Fibroblast of mammary gland (primary cell): ENCODE measurements at places on chromosomes 5 and 9.

DNA sequence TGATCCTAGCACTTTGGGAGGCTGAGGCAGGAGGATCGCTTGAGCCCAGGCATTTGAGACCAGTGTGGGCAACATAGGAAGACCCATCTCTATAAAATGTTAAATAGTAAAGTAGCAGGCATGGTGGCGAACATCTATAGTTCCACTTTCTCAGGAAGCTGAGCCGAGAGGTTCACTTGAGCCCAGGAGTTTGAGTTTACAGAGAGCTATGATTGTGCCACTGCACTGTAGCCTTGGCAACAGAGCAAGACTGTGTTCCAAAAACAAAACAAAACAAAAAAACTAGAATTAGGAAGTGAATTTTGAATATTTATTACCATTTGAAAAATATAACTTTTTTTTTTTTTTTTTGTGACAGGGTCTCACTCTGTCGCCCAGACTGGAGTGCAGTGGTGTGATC lies 26.8 kb upstream of the PAX5 start:
- DNase-seq: no peak

GRCh38 chr9:135230817-135231520 lies 143.5 kb downstream of the OLFM1 start:
- no peak for DNase-seq

- DNase-seq: no peak
Measured at GRCh38 chr9:118561051-118561450, 808.2 kb downstream of the BRINP1 start.

DNA sequence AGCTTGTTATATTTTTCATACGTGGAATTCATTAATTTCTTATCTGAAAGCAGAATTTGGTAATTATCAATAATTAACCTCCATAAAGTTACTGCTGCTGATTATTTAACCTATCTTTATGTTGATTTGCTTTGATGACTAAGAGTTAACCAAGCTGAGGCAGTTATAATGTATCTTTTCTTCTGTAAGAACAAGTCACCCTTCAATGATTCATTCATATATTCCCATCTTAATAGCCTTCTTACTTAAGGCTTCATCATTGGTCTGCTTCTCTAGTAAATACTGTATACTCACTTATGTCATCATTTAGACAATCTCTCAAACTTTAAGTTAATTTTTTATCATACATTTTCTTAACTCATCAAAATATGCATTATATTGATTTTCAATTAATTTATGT lies 592.2 kb downstream of the ANXA1 start:
- DNase-seq: peak; percentile 68

DNA sequence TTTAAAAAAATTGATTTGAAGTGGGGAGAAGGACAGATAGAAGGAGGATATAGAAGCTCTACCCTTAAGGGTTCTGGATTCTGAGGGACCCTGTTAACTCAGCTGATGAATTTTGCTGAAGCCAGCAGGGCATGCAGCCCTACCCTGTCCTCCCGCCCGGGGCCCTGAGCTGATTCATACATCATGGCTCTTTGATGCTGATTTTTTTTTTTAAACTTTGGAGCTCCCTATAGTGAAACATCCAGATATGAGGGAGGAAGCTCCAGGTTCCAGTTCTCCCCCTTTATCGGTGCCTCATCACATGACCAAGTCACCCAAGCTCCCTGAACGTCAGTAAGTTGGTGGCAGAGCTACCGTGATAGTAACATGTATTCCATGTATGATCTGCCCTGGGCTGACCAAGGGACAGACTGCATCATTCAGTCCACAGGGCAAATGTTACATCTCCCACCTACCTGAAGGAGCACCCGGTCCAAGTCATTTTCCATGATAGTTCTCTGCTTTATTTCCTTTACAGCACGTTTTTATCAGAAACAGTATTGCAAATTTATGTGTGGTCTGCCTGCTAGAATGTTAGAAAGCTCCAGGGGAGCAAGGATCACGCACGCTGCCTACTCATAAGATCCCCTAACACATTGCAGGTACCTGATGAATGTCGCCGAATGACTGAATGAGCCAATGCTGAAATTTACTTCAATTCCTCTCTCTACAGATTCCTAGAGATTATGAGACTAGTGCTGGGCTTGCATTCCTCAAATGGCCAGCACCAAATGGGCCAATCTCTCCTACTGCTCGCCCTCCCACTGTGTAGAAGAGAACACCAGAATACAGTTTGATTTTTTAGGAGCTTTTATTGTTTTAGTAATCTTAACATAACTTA lies 25.9 kb downstream of the SPARC start:
- peak; percentile 80 for DNase-seq

DNA sequence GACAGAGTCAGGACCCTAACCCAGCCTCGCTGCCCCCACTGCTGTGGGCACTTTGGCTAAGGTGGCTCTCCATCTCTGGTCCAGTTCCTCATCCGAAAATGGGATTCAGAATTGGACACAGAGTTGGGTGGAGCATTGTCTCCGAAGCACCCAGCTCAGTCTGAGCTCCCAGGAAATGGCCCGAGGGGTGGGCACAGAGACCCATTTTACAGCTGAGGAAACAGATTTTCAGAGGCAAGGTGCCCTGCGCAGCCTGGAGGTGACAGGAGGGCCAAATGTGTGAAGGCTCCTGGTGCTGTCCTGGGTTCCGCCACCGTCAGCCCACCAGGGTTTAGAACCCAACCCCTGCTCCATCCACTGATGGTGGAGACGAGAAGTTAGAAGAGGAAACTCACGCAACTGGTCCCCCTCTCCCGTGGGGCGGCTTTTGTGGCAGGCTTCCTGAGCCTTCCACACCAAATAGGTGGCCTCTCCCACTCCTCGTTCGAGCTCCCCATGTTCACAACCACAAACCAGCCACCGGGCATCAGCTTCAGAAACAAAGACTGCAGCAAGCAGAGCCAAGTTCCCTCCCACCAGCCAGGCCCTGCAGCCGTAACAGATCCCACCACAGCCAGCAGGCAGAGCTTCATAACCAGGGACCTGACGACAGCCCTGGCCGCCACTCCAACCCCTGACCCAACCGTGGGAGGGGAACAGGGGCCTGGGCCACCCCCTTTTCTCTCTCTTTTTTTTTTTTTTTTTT lies 90.9 kb upstream of the LMX1B start:
- no peak for DNase-seq

DNA sequence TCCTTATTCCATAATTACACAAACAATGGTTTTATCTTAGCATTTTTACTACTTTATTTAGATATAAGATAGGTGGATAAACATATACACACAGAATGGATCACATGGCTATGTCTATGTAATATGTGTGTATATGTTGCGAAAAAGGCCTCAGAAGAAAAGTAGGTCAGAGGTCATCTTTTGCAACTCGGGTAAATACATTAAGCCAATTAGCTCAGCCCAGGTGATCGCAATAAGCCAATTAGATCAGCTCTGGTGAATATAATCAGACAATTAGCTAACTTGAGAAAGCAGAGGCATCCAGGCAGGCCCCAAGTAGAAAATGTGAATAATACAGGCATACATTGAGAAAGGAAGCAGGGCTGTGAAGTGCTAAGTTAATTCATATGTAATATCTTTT lies 24.3 kb downstream of the SLCO4C1 start:
- DNase-seq: no peak

DNA sequence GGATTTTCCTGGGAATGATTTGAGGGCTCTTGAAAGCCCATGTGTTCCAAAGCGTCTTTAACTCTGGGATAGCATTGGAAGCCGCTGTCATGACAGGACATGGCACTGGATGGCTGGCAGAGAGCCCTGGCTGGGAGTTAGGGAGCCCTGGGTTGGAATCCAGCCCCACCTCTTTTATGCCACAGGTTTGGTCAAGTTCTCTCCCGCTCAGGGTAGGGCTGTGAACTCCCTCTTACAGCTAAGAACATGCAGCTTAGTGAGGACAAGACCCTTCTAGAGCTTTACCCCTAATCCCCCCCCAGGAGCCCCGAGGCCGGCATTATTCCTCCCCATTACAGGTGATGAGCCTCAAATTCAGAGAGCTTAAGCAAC lies 37.2 kb downstream of the OLFML2A start:
- DNase-seq: no peak

DNA sequence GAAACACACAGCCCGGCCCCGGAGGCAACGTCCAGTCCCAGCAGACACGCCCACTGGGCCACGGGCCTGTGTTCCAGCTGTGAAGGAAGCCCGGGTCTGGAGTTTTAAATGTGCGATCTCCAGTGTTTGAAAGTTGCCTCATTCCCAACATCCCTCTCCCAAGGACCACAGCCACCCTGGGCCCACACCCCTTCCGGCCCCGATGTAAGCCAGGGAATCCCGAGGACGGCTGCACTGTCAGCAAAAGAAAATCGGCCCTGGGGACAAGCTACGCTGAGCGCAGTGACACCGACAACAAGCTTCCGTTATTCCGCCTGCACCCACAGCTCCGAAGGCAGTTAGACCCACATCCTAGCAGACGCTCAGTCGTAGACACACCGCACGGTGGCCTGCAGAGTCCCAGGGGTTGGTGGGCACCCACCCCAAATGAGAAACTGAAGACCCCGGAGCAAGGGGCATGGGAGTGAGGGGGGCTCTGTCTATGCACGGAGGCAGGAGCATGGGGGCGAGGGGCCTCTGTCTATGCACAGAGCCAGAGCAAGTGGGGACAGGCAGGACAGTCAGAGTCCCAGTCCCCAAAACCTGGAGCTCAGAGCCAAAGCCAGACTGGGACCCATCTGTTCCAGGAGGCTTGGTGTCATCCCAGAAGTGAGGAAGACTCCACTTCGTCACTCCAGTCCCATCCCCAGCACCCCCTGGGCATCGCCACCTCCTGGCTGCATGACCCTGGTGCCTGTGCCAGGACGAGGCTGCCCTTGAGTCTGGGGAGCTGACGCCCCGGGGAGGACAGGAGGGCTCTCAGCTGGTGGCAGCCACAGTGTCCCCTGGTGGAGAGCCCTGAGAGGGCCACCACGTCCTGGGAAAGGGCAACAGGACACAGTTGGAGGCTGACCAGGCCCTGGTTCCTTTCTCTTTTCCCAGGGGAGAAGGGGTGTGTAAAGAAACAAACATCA lies 23.4 kb downstream of the GLT6D1 start:
- DNase-seq: no peak

DNA sequence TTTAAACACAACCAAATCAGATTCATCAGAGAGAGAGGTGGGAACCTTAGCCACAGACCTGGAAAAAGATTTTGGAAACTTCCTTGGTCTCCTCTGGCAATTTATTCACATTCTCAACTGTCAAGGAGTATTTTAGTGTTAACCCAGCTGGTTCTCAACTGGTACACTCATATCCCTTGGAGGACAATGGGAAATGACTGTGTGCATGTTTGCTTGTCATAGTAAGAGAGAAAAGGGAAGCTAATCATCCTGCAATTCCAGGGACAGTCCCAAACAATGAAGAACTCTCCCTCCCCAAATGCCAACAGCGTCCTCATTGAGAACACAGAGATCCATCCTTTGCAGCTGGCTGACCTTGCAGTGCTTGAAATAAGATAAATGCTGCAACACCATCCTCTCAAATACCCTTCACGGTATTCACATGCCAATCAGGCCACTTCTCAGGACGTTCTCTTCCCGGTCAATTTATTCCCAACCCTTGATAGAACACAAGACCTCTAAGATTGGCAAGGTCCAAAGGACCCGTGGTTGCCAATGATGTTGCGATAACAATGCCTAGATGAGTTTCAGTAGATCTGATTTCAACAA lies 75.5 kb downstream of the EPB41L4B start:
- no peak for DNase-seq

DNA sequence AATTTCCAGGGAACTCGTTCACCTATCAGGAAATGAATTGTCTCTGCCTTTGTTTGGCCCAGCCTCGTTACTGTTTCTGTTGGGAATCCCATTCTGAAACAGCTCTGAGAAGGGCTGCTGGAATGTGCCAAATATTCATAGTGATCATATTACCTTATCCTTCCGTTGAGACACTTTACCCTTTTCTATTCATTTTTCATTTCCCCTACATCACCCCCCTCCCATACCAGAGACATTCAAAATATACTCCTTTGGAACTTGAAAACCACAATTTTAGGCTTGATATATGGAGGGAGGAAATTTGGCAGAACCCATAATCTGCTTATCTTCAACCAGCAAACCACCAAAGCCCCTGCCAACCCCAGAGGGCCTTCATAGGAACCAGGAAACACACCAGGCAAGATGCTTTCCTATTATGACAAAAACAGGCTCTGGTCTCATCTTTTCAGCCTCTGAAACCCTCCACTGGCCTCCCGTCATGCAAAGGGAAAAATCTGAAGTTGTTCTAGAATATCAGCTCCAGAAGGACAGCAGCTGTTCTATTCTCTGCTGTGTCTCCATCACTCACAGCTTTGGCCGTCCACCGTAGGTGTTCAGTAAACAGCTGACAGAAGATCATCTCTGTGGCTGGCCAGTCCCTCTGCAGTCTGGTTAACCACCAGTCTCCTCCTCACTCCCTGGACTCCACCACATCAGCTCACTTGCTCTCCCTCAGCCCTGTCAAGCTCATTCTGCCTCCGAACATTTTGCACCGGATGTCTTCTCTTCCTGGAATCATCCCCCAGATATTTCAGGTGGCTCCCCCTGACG lies 217.2 kb upstream of the WWC1 start:
- DNase-seq: no peak

DNA sequence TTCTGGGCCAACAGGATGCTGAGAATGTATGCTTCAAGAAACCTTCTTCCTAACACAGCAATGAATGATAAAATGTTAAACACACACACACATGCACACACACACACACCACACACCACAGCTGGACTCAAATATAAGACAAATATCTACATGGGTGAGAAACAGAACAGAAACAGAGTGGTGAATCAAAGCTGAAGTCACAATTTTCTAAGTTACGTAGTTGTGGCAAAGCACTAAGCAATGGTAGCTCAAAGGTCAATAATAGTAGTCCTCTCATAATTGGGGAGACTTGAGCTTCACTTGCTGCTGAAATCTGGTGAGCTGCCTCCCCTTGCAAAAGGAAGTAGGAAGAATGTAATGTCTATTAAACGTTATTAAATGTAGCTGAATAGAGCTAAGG lies 33.7 kb upstream of the ITGA1 start:
- no peak for DNase-seq

GRCh38 chr5:68057191-68057590 lies 158.4 kb upstream of the PIK3R1 start:
- DNase-seq: no peak

GRCh38 chr5:81007637-81008027 lies 47.5 kb downstream of the RASGRF2 start:
- DNase-seq: no peak

DNA sequence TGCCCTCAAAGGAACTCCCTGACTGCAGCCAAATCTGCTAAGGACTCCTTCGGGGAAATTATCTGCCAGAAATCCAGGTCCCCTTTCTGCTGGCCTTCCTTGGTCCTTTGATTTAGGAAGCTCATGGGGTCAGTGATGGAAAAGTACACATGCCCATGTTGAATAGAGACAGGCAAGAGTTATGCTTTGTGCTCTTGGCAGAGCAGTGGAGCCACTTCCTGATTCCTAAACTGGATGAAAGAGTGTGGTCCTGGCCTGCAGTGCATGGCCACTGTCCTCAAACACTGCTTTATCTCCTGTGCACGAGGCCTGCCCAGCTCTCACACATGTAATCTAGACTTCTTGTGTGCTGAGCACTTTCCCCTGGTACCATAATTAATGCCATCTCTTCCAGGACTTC lies 2.0 kb upstream of the EBF1 start:
- peak; percentile 44 for DNase-seq

- peak; percentile 84 for DNase-seq
Measured at GRCh38 chr9:70478963-70479641, 64.6 kb upstream of the KLF9 start.

GRCh38 chr5:52409835-52410234 lies 377.9 kb upstream of the ITGA1 start:
- DNase-seq: no peak
